ENCODE measurements at places on chromosomes 2 and 18.
A peak's percentile ranks its signal among the peaks of the same experiment; 100 is the strongest.

GRCh38 chr2:60504049-60504448 is 49.4 kb downstream of the BCL11A start:
- no peak for DNase-seq

- no peak for DNase-seq
Observed at GRCh38 chr18:34491719-34492118, 218.4 kb upstream of the DTNA start.

DNA sequence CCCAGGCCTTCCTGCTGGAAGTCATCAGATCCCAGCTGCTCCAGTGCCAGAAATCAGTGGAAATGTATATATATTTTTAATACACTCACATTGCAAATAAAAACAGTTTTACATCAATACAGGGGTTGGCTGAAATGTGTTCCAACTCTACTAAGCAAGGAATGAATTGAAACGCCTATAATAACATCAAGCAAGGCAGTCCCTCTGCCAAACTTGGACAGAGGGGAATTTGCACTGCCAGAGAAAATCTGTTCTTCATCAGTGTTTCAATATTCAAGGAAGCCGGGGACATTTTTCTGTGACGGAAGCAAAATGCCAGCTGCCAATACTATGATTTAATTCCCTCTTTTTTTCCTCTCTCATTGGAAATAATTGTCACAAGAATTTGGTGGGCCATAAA is 335.3 kb downstream of the TNS1 start:
- no peak for DNase-seq

- no peak for DNase-seq
Observed at GRCh38 chr2:47303341-47304148, 99.4 kb upstream of the MSH2 start.

DNA sequence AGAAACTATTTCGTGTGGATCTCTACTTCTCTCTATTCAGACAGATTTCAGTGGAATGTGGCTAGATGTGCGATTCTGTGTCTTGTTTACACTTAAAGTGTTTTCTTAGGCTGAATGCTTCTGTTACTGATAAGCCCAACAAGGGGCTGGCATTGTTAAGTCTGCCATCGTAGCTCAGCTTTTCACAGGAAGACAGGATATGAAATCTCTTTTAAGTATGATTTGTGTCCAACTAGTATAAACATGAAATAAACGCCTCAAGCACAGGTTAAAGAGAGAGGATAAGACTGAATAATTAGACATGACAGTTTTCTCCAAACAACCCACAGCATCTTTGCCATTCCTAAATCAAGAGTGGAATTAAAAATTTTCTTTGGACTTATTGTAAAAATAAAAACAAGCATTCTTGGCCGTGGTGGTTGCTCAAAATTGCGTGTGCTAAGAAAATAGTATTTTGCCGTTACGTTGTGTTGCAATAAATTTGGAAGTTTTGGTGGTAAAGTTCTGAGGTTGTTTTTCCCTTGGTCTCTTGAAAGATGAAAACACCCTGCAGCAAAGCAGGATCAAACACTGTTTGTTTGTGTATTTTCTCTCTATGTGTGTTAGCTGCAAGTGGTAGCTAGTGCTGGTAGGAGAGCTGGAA is 1.0 kb downstream of the VIT start:
- no peak for DNase-seq

DNA sequence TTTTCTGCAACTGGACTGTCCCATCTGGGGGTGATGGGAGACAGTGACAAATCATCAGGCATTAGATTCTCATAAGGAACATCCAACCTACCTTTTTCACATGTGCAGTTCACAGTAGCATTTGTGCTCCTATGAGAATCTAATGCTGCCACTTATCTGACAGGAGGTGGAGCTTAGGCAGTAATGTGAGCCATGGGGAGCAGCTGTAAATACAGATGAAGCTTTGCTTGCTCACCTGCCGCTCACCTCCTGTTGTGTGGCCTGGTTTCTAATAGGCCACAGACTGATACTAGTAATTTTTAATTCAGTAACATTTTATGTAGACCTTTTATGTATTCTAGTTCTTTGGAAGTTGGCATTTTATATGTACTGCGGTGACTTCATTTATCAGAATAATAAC is 180.1 kb upstream of the SPOPL start:
- DNase-seq, result no peak

- DNase-seq, result no peak
Observed at GRCh38 chr2:105055613-105056012, 17.7 kb downstream of the MRPS9 start.

DNA sequence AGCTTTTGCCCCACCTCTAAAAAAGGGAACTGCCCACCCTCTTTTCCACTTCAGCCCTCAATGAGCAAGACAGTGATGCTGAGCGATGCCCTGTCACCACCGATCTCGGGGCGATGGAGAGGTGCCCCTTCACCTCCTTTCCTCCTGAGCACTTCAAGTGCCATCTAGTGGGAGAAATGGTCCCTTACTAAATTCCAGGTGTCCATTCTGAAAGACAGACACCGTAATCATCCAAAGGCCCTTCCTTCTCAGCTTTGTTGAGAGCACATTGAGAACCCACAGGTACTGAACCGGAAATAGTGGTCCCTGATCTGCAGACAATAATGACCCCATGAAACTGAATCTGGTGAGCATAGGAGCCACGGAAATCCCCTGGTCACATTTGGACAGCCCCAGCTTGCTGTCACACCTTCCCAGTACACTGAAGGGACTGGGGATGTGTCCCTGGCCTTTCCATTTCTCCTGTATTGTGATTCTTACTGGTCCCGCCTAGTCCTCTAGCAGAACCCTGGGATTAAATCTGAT is 38.5 kb downstream of the KCTD18 start:
- DNase-seq, result peak; percentile 41

GRCh38 chr2:240556553-240557100 is 1.2 kb downstream of the ANKMY1 start:
- peak; percentile 76 for DNase-seq

DNA sequence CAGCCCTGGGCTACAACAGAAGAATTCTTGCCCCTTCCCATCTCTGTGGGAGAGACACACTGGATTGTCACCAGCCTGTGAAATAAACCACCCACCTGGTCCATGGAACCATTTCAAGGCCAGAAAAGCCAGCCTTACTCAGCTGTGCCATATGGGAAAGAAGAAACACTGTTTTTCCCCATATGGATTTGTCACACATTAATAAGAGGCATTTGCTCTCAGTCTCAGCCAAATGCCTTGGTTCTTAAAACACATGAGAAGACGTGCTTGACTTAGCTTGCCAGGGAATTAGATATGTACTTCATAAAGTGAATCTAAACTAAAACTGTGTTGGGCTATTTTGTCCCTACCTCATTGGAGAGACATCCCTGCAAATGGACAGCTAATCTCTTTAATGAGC is 308.6 kb upstream of the TNP1 start:
- no peak for DNase-seq

- no peak for DNase-seq
Observed at GRCh38 chr2:171330155-171330956, 103.4 kb downstream of the METTL8 start.

DNA sequence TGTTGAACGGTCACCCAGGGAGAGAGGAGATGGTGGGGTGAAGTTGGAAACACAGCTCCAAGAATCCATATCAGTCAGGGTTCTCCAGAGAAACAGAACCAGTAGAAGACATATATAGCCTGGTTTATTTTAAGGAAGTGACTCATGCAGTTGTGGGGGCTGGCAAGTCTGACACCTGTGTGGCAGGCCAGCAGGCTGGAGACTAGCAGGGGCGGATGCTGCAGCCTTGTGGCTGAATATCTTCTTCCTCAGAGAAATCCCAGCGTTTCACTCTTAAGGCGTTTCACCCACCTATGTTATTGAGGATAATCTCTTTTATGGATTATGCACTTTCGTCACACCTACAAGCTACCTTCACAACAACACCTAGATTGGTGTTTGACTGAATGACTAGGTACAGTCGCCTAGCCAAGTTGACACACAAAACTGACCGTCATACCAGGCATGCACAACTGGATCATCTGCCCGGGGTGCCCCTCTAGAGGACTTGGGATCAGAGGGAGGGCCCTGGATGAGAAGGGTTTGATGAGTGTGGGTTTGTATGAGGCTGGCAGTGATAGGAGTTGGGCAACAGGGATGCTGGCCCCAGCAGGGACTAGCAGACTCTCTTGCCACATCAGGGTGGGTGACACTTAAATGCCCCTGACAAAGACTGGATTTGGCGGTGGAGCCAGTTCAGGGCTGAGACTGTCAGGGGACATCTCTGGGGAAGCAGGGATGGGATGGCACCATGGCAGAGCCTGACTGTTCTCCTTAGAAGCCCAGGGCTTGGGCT is 23.4 kb downstream of the MROH2A start:
- no peak for DNase-seq

- peak; percentile 76 for DNase-seq
Observed at GRCh38 chr18:48940854-48941611, 9.7 kb downstream of the SMAD7 start.

- DNase-seq, result no peak
Observed at GRCh38 chr2:100451734-100452133, 18.5 kb upstream of the NMS start.

GRCh38 chr18:9521770-9522169 is 46.5 kb downstream of the RALBP1 start:
- DNase-seq, result no peak

Data from activated CD4-positive, alpha-beta T cell treated with anti-CD3 and anti-CD28 coated beads for 4 hours (primary cell).